Effector memory CD8-positive, alpha-beta T cell (primary cell): ENCODE measurements at places on chromosomes 2 and 18.

DNA sequence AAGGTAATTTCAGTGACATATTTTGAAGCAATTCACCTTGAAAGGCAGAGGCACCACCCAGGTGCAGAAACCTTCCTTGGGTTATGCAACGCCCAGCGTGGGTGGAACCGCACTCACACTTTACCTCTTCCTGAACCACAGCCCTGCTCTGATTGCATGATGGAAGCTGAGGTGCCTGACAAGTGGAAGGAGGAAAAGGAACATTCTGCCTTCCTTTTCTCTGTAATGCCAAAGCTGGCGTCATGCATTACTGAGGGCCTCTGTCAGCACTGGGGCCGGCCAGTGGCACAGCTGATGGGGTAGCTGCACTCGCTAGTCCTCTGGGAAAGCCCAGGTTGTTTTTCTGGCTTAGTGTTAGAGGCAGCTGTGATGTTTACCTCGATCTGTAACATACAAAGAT lies 266.5 kb downstream of the NEDD4L start:
- no peak overlapping the region for H3K27ac ChIP-seq
- no peak for DNase-seq
- no peaks in the 10 kb centered on the region for H3K4me1 ChIP-seq
- peak overlapping the region; percentile 44 for H3K4me3 ChIP-seq
- peaks cover 9% of the 10 kb centered on the region for H3K27me3 ChIP-seq

DNA sequence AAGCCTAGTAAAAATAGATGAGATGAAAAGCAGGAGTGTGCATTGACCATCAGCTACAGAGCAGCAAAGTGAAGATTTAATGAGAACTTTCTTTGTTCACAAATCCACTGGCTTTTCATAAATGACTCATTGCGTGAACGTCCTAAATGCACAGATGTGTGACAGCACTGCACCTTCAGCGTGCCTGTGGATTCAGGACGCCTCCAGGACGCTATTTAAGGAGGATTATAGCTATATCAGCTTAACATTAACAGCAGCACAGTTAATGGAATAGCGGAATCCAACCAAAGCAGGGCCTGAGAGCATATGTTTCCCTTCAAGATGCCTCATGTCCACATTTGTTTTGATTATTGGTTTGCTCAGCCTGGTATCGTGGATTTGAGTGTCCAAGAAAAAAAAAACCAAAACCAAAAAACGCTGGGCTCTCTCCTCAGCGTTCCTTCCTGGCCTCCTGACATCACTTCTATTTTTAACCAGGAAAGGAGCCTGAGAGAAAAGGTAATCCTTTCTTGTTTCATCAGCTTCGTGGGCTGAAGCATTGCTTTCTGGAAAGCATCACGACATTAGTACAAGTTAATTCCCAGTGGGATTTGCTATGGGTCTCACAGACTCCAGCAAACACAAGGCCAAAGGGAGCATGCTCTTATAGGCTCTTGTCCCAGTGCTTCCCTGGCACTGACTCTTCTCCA lies 447.0 kb upstream of the SMIM21 start:
- H3K4me3 ChIP-seq, result no peak overlapping the region
- no peaks in the 10 kb centered on the region for H3K36me3 ChIP-seq
- no peak for DNase-seq
- H3K27me3 ChIP-seq, result peaks cover 7% of the 10 kb centered on the region
- no peak overlapping the region for H3K27ac ChIP-seq

- DNase-seq, result no peak
- H3K27me3 ChIP-seq, result no peaks in the 10 kb centered on the region
- H3K27ac ChIP-seq, result peak overlapping the region; percentile 92
- H3K36me3 ChIP-seq, result peaks cover 25% of the 10 kb centered on the region
Measured at GRCh38 chr2:105739944-105740530, 4.7 kb upstream of the NCK2 start.

DNA sequence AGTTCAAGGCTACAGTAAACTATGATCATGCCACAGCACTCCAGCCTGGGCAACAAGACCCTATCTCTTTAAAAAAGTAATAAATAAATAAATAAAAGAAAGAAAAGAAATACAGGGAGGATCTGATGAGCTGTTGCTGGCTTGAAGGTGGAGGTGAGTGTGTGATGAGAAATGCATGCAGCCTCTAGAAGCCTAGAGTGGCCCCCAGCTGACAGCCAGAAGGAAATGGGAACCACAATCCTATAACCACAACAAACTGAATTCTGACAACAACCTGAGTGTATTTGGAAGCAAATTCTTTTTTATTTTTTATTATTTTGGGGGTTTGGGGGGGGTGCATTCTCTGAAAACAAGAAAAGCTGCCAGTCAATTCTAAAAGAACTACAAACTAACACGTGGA lies 14.6 kb downstream of the NOL10 start:
- H3K27ac ChIP-seq, result peak overlapping the region; percentile 65
- H3K27me3 ChIP-seq, result no peaks in the 10 kb centered on the region
- H3K36me3 ChIP-seq, result peaks cover 56% of the 10 kb centered on the region
- no peak for DNase-seq
- peaks cover 10% of the 10 kb centered on the region for H3K4me1 ChIP-seq
- H3K4me3 ChIP-seq, result no peak overlapping the region

GRCh38 chr2:13884291-13884976 lies 748.1 kb upstream of the LRATD1 start:
- H3K27ac ChIP-seq, result no peak overlapping the region
- H3K4me1 ChIP-seq, result no peaks in the 10 kb centered on the region
- H3K4me3 ChIP-seq, result no peak overlapping the region
- no peaks in the 10 kb centered on the region for H3K27me3 ChIP-seq

- no peak overlapping the region for H3K4me3 ChIP-seq
- no peaks in the 10 kb centered on the region for H3K4me1 ChIP-seq
- peaks cover 8% of the 10 kb centered on the region for H3K27me3 ChIP-seq
- DNase-seq, result no peak
- no peaks in the 10 kb centered on the region for H3K36me3 ChIP-seq
- no peak overlapping the region for H3K27ac ChIP-seq
Measured at GRCh38 chr2:220894069-220894468, 678.0 kb downstream of the EPHA4 start.
